ENCODE measurements at places on chromosomes 6 and 20.

DNA sequence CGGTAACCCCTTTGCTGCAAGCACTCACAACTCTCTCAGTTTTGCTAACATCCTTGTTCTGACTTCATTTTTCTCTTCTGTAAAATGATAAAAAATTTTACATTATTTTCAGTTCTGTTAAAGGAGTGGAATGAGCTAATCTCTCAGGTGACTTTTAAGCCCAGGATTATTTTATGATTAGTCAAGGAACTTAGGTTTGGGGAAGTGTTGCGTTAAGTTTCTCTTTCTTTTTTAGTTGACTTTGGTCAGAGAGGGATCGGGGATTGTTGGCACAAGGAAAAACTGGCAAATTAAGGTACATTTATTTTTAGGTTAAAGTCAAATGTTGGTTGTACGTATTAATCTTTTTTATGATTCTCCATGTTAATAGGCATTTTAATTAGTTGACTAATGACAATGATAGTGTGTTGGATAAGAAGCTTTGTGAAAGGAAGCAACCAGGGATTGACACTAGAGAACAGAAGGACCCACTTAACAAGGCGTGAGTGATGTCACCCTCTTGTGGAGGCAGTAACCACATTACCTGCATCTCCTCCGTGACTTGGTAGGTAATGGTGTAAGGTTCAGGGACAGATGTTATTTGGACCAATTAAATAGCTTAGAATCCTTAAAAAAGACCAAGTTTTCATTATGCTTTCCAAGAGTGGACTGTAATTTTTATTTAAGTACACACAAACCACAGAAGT, 31.6 kb downstream of the CD83 start:
- DNase-seq, result peak; percentile 13

GRCh38 chr20:25549843-25550477, 35.4 kb downstream of the NINL start:
- DNase-seq, result no peak

DNA sequence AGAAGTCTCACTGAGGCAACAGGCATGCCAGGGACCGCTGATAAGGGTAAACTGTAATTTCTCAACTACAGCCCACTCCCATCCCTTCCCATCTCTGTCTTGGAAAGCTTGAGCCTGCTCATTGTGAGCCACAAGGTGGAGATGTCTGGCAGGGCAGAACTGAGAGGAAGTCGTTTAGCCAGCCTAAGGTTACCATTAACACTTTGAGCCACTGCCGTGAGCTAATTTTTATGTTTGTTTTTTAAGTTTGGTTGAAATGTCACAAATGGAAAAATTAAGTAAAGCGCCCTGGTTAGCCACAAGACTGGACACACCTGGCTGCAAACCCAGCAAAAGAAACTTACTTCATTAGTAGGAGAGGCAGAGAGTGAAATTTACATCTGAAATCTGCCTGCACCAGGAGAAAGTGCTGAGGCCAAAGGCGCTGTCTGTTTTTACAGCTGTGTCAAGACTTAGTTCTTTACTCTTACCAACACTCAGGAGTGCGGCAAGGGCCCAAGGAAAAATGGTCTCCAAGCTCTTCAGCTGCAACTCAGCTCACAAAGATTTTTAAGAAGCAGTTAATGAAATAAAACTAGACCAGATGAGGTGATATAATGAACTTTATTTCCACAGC, 50.0 kb upstream of the FAM83C start:
- no peak for DNase-seq

- DNase-seq, result no peak
Measured at GRCh38 chr6:146878952-146879340, 280.2 kb downstream of the ADGB start.

DNA sequence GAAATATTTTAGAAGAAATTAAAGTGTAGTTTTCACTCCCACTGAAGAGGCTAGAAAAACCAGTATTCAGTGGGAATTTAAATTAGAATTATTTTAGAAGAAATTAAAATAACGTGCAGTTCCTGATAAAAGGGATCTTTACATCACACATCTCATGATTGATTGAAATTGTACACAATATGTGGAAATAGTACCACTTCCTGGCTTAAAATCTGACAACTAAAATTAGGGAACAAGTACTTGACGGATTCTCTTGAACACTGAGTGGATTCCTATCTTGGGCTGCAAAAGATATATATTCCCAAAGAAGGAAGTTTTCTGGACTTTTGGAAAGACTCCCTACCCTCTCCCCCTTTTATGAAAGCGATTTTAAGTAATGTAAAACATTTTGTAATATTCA, 14.6 kb upstream of the MTCL3 start:
- DNase-seq, result no peak

DNA sequence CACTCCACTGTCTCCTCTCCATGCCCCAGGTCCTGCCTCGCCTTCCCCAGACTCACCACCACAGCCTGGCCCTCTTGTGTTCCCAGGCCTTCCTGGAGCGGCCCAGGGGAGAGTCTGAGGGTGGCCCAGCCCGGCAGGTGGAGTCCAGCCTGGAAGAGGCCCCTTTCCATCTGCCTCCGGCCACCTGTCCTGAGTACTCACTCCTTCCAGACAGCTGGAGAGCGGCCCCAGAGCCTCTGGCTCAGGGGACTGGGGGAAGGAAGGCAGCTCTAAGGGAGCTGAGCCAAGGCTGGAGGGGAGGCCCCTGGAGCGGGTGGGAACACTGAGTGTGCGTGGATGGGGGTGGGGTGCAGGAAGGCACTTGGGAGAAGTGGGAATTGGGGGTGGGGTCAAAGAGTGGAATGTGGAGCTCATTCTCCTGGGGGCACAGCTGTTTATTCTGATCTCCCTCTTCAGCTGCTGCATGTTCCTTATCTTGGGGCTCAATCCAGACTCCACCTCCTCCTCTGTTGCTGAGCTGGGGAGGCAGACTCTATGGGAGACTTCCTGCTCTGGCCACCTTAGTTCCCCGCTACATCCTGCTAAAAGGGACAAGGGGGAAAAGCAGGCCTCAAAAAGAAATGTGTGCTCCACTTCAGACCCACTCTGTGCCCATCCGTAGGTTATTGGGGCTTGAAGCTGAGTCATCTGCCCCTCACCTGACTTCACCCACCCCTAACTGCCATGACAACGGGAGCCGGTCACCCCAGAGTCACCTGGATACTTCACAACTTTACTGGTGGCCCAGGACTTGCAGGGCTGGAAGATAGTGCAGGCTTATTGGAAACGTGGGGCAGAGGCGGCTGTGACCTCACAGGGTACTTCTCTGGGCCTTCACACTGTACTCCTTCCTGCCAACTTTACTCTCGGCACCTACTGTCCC, 19.5 kb upstream of the TAF8 start:
- peak; percentile 27 for DNase-seq

DNA sequence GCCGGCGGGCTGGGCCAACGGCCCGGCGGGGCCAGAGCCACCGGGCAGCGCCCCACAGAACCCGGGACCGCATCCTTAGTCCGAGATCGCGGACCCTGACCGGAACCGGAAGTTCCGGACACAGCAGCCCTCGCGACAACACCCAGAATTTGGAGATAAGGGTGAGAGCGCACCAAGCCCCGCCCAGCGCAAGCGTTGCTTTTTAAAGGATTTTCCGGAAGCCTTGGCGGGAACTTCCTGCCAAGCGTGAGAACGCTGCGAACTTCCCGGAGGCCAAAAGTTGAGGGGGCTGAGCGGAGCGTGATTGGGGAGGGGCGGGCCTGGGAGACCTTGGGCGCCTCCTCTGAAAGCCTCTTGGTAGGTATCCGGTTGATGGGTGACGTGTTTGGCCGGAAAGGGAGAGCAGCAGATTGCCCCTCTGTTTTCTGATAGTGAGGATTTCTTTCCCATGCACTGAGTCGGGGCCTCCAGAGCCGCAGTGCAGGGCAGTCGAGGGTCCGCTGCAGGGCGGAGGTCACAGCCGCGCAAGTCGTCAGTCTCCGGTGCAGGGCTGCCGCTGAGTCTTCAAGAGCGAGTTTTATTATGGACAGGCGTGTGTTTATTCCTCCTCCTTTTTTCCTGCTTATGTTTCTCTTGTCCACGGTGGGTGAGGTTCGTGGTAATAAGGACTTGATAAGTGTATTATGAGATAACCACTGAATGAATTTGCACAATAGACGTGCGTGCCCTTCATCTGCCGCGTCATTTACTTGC, at the start of gene MTRF1L:
Gene MTRF1L (minus strand): TSS at position 97 of the 753 bp plus-strand sequence. CDS start 24 bp downstream, at position 73.
- DNase-seq, result peak; percentile 83

- peak; percentile 6 for DNase-seq
Measured at GRCh38 chr6:148389086-148389485, 46.4 kb downstream of the SASH1 start.

DNA sequence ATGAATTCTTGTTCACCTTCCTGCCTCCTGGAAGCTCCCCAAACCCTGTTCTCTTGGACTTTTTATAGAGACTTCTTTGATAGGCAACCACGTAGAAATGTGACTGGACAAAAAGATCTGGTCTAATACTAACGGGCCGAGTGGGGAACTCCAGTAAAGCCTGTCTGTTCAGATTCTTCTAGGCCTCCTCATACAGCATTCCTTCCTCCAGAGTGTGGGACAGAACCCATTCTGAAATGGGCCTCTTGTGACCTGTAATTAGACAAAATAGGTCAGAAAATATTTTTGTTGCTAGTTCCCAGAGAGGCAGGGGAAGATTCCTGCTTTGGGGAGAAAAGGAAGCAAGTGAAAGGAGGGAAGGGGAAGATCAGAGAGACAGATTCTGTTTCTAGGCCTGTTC, 374.3 kb downstream of the CDH26 start:
- DNase-seq, result no peak

- DNase-seq, result peak; percentile 24
Measured at GRCh38 chr6:4155848-4156466, 20.6 kb upstream of the ECI2 start.

GRCh38 chr6:167547751-167548150, 222.9 kb downstream of the TTLL2 start:
- no peak for DNase-seq

DNA sequence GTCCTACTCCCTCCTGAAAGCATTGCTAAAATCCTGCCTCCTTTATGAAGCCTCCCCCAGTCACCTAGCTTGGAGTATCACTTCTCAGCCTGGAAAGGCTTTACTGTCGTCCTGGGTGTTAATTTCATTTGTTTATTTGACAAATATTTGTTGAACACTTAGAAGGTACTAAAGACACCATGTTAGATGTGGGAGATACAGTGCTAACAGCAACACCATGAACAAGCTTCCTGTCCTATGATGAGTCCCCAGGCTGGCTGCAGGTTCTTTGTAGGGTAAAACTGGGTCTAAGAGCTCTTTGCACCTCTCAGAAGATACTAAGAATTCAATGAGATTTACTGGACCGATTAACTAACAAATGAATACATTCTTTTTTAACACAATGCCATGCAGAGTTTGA, 109.2 kb upstream of the TMEM170B start:
- no peak for DNase-seq

DNA sequence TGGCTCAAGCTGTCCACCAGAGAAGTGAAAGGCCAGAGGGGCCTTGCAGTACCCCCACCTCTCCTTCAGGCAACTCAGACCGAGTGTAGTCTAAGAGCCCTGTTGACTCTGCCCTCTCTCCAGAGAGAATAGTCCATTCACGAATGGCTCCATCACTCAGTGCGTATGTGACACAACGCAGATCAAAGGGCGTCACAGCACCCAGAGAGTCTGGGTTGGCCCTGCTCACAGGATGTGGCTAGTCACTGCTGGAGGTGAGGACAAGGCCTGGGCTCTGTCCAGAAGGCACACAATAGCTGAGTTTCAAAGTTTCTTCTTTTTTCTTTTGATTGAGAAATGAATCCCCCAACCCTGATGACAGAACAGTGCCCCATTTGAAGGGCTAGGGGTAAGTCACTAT, 74.1 kb downstream of the TRMT11 start:
- no peak for DNase-seq

DNA sequence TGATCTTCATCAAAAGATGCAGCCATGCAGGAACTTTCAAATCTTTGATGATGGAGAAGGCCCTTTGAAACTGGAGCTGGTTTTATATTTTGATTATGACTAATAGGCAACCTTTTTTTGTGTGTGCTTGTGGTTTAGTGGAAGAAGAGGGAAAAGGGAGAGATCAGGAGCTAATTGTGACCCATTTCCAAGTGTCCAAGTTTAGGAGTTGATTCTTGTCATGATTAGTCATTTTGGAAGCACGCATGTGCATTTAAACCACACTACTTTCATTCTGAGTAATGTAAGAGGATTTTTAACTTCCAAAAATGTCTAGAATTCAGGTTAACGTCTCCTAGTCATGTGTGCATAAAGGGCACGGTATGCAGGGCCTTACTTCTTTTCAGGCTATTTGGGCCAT, 3.5 kb downstream of the FOXO3 start:
- DNase-seq, result no peak

DNA sequence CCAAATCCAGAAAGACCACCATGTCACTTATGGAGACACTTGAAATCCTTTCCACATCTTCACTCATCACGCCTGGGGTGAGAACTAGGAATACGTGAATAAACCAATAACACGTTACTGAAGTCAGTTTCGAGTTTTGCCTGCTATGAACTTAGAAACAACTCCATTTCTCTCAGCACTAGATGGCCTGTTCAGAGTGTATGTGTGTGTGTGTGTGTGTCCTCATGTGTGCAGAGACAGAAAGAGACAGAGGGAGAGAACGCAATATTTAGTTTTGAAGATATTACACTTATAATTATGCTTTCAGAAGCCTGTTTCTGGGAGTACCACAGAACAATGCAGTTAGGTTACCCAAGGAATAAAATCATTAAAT, 81.2 kb upstream of the CCN6 start:
- no peak for DNase-seq

DNA sequence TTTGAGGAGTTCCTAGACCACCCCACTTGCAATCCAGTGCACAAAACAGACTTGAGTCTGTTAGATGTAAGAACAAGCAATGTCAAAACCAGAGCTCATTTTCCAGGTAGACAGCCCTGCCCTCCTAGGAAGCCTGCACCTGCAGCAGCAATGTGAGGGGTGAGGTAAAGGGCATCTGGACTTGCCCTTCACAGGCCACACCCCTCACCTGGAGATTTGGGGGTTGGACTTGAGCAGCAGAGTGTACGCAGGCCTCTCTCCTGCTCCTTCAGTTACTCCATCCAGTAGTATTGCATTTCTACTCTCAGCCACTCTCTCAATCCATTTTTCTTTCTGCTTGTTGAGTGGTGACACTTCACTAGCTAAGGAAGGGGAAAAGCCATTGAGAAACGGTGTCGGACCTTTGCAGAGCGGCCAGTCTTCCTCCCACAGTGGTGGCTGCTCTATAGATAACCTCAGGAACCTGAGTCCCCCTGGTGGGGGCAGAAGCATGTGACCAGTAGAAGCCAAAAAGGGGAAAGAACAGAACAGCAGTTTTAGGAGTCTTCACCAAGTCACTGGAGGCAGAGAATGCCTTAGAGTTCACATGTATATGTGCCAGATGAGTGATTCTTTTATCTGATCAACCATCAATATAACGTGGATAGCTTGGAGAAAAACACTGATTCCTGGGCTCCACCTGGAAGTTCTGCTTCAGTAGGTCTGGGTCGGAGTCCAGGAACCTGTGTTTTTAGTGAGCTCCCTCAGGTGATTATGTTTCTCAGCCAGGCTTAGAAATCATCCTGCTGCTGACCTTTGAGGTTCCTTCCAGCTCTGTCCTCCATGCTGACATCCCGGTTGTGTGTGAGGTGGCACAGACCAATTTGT, 28.0 kb downstream of the ARFGEF2 start:
- peak; percentile 55 for DNase-seq

- peak; percentile 60 for DNase-seq
Measured at GRCh38 chr20:5100684-5101347, 18.9 kb downstream of the PCNA start.

- no peak for DNase-seq
Measured at GRCh38 chr6:34608321-34609091, 52.4 kb upstream of the SPDEF start.

- no peak for DNase-seq
Measured at GRCh38 chr20:61297986-61298385, 45.9 kb downstream of the CDH4 start.

- no peak for DNase-seq
Measured at GRCh38 chr20:63678071-63678470, 18.4 kb upstream of the TNFRSF6B start.
